Fibroblast of skin of right quadriceps (primary cell): ENCODE measurements at places on chromosomes 5 and 9.

- DNase-seq: peak; percentile 37
Observed at GRCh38 chr5:9423571-9423970, 122.3 kb downstream of the SEMA5A start.

DNA sequence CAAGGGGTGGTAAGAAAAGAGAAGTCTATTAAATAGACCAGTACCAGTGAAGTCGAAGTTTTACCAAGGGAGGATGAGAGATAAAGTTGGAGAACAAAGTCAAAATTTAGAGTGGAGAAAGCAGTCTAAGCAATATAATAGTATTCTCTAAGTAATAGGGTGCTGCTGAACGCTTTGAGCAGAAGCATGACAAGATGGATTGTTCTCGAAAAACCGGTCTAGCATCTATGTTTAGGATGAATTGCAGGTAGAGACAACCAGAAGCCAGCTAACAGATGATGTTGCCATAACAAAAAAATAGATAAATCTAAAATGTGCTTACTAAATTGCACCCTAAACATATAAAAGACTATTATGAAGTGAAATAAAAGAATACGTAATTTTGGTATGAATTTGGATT is 237.0 kb downstream of the PRELID2 start:
- DNase-seq: no peak

DNA sequence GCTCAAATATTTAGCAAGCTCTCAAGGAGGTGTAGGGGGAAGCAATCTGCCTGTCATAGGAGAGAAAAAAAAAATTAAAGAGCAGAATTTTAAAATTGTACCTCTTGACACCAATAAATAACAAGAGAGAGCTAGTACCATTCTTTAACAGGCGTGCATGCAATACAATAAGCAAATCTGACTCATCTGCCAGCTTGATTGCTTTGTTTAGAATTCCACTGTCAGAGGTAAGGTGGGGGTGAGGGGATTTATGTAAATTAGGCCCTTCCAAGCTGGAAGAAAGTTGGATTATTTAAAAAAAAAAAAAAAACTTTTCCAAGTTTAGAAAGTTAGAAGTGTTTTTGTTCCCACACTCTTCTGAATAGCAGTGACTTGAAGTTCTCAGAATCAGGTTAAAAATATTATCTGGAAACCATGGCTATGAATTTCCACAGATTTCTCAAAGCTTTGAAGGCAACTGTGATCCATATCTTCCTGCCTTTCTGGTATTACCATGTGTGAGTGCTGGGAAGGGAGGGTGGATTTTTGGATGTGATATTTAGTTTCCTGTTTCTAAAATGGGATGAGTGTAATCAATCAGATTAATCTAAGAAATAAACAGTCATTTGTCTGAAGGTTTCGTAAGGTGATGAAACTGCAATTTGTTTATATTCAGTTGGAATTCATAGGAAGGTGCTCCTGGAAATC is 477.5 kb downstream of the TLE4 start:
- DNase-seq: no peak

- DNase-seq: peak; percentile 47
Observed at GRCh38 chr9:21317956-21318923, 13.1 kb upstream of the IFNA5 start.

- no peak for DNase-seq
Observed at GRCh38 chr9:35687306-35687705, 2.4 kb downstream of the TPM2 start.

DNA sequence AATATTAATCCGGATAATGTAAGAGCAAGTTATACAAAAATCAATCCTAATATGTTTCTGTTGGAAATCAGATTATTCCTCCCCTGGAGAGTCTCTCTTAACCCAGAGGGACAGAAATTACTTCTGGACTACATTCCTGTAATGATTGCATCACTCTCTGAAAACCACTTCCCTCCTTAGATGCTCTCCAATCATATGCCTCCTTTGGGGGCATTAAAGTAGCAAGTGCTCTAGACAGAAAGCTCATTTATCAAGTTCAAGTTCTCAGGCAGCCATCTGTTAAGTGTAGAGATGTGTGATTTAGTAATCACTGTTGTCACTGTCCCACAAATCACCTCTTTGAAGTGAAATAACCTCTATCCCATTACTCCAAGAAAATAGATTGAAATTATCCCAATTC is 247.1 kb downstream of the SLCO4C1 start:
- no peak for DNase-seq

GRCh38 chr9:132443951-132444607 is 34.1 kb downstream of the CFAP77 start:
- DNase-seq: no peak

GRCh38 chr5:15835514-15835913 is 335.5 kb downstream of the FBXL7 start:
- DNase-seq: peak; percentile 13

- DNase-seq: peak; percentile 39
Observed at GRCh38 chr5:42566652-42567295, 143.5 kb downstream of the GHR start.

GRCh38 chr9:92659601-92660000 is 10.3 kb downstream of the IPPK start:
- DNase-seq: no peak

DNA sequence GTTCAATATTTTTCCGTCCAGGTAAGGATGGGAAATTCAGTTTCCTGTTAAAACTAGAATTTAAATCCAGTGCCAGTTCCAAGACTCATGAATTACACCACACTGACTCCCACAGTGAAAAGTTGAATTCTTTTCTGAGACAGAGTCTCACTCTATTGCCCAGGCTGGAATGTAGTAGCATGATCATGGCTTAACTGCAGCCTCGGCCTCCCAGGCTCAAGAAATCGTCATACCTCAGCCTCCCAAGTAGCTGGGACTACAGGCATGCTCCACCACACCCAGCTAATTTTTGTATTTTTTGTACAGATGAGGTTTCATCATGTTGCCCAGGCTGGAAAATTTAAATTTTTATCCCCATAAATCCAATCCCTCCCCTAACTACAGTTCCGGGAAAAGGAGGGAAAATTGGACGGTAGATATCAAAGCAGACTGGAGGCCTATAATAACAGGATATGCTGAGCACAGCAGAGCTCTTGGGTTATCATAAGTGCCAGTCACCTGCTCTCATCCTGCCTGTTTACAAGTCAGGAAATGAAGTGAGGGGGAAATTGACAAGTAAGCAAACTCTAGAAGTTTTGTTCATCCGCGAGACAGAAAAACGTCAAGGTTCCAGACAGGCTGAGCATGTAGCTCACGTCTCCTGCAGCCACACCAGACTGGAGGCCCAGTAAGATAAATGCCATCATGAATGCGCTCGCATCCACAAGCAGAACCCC is 105.7 kb downstream of the UGCG start:
- no peak for DNase-seq

DNA sequence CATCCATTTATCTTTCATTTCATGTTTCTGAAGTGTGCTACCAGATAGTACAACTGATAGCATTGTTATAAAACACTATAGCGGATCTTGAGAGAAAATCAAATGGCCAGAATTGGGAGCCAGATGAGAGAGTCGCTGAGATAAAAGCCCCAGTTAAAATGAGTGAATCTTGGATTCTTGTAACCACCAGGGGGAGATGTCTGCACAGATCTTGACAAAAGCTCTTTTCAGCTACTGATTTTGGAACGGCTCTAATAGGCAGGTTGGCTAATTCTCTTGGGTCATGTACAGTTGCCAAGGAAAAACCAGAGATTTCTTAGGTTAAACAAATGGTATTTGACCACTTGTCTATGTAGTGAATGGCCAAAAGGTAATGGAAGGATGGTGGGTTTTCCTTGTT is 21.7 kb downstream of the F2RL2 start:
- DNase-seq: peak; percentile 75

DNA sequence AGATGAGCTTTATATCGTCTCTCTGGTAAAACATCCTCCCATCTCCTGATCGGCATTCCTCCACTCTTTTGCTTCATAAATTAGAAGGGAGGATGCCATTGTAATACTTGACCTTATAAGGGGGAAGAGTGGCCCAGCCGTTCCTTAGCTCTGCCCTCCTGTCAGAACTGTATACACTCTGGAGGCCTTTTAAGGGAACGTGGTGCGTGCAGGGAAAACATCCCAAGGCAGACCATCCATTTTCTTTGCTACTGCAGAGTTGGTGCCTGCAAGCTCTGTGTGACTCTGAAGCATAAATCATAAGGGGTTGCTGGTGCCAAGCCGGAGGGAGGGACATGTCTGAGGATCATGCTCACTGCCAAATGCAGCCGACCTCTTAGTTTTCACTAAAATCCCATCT is 90.4 kb downstream of the PGM5 start:
- DNase-seq: no peak

DNA sequence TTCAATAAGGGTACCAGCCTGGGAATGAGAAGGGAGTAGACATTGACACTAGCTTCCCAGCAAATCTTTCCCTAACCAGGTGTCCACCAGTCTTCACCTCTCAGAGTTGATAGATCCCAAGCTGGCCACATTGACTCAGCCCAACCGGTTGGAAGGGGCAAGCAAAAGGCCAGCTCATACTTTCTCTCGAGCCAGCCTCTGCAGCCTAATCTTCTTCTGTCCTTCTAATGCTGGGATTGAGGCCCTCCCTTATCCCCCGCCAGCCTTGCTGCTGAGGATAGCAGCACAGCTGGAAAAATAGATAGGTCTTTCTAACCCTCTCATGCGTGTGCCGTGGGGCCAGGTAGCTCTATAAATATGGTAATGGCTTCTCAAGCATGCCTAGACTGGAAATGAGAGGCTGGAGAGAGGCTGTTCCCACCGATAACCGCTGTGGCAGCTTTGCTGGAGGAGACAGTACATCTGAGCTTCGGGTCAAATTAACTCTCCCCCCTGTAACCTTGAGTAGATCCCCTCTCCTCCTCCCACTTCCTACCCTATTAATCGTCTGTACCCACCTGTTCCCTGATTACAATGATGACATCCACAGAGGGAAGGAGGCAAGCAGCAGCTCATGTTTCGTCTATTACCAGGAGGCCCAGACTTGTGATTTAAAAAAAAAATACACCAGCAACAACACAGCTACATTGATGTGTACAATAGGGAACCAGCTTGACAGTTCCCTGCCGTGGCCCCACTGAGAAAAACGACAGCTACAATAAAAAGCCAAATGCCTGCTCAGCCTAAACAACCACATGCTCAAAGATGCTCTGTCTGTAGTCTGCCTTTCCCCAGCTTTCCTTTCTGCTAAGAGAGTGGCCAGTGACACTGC is 219.9 kb upstream of the BRINP1 start:
- DNase-seq: no peak

DNA sequence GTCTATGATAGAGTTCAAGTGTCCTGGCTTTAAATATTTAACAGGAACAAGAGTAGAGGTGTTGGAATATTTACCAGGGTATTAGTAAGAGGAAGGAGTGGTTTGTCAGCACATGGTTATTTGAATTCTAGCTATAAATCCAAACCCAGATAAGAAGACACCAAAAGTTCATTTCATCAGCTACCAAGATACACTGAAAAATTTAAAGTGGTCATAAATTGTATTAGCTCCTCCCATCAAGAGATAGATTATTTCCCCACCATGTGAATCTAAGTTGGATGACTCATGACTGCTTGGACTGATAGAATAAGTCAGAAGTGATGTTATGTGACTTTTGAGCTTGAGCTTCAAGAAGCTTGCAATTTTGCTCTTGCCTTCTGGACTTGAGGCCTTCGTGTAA is 72.1 kb upstream of the GRAMD2B start:
- DNase-seq: peak; percentile 89

- DNase-seq: no peak
Observed at GRCh38 chr5:65799857-65800256, 77.9 kb downstream of the NLN start.

GRCh38 chr9:117234103-117234502 is 180.8 kb downstream of the ASTN2 start:
- no peak for DNase-seq

DNA sequence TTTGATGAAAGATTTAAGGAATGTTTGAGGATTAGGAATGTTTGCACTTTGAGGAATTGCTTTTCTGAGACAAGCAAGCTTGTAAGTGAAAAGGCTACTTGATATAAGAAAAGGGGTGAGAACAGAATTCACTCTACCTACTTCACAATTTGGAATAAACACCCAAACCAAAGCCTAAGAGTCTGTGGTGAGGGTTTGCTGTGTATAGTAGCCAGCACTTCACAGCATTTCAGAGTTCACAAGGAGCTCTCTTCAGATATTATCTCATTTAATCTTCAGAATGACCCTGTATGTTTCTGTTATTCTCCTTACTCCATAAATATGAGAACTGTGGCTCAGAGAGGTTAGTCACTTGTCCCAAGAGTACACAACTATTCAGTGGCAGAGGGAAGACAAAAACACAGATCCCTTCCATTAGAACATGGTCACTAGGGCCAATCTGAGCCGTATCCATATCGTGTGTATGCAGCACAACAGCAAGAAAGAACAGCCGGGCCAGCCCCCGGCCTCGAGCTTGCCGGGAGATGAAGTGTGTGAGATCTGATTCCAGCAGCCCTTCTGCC is 92.4 kb downstream of the FRMD3 start:
- DNase-seq: no peak

DNA sequence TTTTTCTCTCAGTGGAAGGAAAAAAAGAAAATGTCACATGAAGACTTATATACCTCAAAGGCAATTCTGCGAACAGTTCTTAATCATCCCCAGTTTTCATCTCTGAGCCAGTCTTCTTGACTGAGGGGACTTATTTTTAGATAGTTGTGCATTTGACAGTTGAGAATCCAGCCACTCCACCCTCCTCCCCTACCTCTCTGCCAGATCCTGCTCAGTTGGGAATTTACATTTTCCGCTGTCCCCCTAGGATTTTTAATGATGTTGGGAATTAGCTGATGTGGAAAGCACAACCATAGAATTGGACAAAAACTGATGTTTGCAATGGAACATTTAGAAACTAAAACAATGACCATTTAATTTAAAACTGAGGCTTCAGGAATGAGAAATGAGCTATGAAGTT is 194.3 kb upstream of the PIK3R1 start:
- DNase-seq: no peak

- no peak for DNase-seq
Observed at GRCh38 chr5:27769748-27770402, 731.5 kb upstream of the CDH9 start.

- DNase-seq: no peak
Observed at GRCh38 chr9:78144663-78145377, 91.1 kb upstream of the CEP78 start.

GRCh38 chr5:8644377-8644776 is 775.4 kb downstream of the MTRR start:
- DNase-seq: no peak

DNA sequence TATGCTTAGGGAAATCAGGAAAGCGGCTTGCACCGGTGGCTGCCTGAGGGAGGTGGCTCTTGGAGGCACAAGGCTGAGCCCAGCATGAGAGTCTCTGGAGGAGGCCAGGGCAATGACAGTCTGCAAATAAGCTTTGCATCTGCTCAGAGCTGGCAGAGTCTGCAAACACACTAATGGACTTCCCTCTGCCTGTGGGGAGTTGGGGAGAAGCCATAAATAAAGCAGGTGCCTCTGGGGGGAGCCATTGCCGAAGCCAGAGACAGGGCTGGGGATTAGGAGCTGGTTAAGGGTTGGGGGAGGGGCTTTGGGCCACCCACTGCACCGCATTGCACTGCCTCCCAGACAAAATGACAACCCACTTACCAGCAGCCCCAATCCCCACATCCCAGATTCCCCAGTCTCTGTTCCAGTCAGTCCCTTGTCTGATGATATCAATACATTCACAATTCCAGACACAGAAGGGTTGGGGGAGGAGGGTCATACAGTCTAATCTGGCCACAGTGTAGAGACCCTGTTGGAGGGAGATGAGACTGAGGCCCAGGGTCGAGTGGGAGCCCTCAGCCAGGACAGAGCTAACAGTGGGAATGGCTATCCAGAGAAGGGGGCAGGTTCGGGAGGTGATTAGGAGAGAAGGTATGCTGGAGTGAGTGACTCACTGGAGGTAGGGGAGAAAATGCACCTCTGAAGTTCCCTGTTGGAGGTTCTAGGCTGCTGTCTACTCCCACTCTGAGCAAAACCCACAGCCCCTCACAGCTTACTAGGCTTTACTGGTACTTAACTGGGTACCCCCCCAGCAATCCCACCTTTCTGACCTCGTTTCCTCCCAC is 53.7 kb downstream of the PAX5 start:
- no peak for DNase-seq
